ENCODE measurements at places on chromosomes 3 and 15.

GRCh38 chr15:47218295-47218694 lies 499.0 kb upstream of the SEMA6D start:
- DNase-seq = no peak

GRCh38 chr3:186534113-186534669 lies 10.0 kb downstream of the CRYGS start:
- DNase-seq = no peak

- DNase-seq = no peak
These were observed 836.8 kb upstream of the NECTIN3 start for GRCh38 chr3:110234831-110235230.

- no peak for DNase-seq
These were observed 15.1 kb downstream of the PDZRN3 start for GRCh38 chr3:73609655-73610054.

GRCh38 chr3:182242489-182242942 lies 530.8 kb downstream of the SOX2 start:
- DNase-seq = no peak

DNA sequence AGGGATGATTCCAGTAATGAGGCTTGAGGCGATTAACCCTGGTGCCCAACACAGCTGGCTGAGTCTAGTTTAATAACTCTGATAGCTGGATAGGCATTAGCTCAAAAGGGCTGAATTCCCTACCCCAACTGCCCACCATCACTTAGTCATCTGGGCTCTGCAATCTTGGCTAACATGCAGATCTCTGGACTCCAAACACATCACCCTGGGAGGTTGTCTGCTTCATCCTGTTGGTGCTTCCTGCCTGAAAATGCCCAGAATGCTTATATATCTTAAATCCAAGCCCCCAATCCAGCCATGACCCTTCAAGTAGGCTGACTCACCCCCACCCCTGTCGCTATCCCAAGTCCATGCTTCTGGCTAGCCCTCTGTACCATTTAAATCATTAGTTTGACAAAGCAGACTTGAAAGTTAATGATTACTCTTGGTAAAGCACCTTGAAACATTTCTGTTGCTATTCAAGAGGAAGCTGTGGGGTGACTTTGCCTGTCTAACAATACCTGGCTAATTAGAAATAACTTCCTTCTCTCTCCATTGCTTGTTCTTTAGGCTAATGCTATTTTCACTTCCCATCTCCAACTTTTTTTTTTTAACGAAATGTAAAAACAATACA lies 107.0 kb upstream of the RORA start:
- DNase-seq = no peak

DNA sequence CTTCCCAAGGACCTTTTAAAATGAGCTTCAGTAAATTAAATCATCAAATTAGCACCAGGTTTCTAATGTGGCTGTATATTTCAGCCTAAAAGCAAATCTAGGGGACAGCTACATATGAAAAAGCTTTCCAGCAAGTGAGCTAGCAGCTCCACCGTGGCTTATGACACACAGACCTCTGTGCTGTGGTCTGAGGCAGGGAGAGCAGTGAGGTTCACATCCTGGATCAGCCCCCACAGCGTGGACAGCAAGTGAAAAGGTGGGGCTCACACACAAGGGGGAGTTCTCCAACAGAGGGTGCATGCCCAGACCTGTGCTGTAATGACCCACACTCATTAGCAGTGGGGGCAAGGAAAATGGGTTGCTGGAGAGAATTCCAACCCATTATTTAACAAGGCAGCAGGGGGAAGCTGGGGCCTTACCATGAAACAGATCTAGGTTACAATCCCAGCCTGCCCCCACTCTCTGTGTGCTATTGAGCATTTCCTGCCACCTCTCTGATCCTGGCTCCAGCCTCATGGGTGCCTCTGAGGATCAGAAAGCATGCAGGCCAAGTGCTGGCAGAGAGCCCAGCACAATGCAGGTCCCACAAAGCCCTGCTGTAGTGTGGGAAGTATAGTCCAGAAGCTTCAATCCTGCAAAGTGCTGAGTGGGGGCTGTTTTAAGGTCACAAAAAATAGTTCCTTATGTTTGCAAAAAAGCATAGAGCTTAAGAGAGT lies 48.2 kb downstream of the RASGRF1 start:
- no peak for DNase-seq

- DNase-seq = no peak
These were observed 14.7 kb downstream of the SKIC8 start for GRCh38 chr15:78284758-78285157.

DNA sequence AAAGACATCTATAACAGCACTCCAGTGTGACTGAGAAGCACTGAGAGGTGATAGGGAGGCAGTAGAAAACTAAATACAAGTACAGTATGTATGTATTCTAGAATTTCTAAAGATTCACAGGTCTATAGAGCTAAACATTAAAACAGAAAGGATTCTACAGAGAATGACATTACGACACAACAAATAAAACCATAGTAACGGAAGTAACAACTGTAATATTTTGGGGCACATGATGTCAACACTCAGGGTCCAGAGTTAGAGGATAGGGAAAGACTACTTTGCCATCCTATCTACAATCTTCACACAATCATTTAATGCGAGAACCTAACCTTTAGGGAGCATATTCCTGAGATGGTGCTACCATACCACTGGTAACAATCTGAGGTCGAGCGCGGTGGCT lies 13.6 kb downstream of the UBXN7 start:
- DNase-seq = no peak
